NCI-H1092 (cell line): ENCODE measurements at places on chromosomes 16 and 17.

- no peak for DNase-seq
Observed at GRCh38 chr16:9602189-9602588, 510.7 kb downstream of the HAPSTR1 start.

DNA sequence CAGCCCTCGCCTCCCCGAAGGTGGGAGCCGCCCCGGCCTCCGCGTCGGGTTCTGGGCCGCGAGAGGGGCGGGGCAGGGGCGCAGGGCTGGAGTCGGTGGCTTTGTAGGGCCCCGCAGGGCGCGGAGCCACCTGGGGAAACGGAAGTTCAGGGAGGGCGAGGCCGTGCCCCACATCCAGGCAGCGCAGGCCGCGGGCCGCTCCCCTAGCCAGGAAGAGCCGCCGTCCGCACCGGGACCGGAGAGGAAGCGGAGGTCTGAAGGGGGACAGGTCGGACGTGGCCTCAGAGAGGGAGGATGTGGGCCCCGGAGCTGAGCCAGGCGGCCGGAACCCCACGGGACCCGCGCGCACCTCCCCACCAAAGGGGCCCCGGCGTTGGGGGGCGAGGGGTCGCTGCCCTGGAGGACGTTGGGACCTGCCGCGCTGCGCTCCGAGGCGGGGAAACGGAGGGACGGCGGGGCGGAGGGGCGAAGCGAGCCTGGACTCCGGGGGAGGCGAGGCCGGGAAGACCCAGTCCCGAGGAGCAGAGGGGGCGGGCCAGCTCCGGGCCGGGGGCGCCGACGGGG is 482 bp upstream of the SLC16A3 start:
- no peak for DNase-seq

- no peak for DNase-seq
Observed at GRCh38 chr16:55760310-55761001, 72.4 kb downstream of the CES1 start.

DNA sequence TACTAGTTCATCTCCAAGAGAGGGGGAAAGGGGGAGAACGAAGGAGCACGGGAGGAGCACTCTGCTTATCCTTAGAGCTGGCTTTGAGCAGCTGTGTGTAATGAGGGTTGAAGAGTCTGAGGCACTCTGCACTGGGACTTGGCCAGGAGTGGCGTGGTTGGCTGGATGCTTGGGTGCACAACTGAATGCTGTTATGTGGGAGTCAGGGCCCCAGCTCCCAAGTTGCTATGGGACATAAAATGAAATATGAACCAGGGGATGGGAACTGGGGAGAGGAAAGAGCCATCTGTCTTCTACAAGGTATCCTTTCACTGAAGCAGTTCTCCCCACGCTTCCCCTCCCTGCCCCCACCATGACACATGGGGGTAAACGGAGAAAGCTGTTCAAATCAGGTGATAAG is 105.9 kb upstream of the ANKFN1 start:
- no peak for DNase-seq

DNA sequence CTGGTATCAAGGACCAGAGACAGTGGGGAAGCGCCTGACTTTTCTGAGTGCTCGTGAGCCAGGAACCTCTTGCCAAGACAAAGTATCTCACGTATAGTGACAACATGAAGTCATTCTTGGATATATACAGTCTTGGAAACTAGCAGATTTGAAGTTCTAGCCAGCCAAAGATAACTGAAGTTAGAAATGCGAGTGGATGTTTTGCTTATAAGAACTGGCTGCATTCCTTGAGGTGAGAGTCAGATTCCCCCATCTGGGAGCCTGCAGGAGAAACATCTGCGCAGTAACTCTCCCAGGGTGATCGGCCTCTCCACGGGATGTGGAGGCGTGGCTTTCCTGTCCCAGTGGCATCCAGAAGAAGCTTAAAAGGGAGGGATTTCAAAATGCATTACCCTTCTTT is 89.8 kb downstream of the SHISA6 start:
- no peak for DNase-seq

GRCh38 chr16:9092978-9093344 is 1.5 kb downstream of the HAPSTR1 start:
- DNase-seq = no peak

DNA sequence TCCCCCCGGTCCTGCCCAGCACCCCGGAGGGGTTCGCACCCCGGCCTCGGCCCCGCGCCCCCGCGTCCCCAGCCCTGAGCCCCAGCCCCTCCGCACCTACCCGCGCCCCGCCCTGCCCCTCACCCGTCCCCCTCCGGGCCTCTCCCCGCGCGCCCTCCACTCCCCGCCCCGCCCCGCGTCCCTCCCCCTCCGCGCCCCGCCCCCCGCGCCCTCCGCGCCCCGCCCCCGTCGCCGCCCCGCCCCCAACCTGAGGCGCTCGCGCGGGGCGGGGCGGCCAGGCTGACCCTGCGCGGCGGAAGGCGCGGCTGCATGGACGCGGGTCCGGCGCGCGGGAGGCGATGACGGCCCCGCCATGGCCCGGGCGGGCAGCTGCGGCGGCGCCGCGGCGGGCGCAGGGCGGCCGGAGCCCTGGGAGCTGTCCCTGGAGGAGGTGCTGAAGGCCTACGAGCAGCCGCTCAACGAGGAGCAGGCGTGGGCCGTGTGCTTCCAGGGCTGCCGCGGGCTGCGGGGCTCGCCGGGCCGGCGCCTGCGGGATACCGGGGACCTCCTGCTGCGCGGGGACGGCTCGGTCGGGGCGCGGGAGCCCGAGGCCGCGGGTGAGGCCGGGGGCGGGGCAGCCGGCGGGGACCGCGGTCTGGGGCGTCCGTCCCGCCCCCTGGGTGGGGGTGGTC is at the start of gene SPIRE2:
TSS of gene SPIRE2 (plus strand) at position 277 of the 671 bp plus-strand sequence. CDS start at position 353, 76 bp downstream.
- no peak for DNase-seq

DNA sequence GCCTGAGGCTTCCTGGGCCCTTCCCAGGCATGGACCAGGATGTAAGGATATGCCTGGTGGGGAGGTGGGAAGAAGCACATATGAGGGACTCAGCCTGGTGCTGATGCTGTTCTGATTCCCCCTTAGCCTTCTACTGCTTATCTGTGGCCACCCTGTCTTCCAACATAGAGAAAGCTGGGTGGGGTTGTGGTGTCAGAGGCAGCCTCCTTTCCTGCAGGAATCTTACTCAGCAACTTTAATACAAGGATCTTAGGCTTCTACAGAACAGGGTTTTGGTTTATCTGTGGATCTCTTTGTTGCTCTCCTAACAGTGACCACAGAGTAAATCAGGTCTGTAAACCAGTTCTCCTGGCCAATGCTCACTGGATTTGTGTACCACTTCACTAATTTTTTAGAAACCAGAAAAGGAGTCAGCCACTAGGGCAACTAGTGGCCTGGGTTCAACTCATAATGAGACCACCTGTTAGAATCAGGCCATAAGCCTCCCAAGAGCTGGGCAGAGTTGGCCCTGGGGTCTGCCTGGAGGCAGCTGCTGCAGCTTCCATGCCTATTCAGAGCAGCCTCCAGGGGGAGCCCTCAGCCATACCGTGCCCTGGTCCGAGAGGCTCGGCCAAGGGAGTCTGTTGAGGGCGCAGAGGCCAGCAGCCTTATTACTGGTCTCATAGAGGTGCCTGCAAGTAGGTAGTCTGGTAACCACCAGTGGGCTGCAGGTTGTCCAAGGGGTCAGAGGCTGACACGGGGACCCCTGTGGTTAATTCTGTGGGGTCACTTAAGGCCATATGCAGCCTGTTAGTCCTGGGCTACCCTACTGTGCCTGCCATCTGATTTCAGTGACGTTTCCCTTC is 7.1 kb downstream of the HAS3 start:
- DNase-seq = no peak

- no peak for DNase-seq
Observed at GRCh38 chr17:27603880-27604794, 26.9 kb upstream of the LGALS9 start.

- no peak for DNase-seq
Observed at GRCh38 chr16:64250866-64251265, 871.0 kb downstream of the CDH11 start.

DNA sequence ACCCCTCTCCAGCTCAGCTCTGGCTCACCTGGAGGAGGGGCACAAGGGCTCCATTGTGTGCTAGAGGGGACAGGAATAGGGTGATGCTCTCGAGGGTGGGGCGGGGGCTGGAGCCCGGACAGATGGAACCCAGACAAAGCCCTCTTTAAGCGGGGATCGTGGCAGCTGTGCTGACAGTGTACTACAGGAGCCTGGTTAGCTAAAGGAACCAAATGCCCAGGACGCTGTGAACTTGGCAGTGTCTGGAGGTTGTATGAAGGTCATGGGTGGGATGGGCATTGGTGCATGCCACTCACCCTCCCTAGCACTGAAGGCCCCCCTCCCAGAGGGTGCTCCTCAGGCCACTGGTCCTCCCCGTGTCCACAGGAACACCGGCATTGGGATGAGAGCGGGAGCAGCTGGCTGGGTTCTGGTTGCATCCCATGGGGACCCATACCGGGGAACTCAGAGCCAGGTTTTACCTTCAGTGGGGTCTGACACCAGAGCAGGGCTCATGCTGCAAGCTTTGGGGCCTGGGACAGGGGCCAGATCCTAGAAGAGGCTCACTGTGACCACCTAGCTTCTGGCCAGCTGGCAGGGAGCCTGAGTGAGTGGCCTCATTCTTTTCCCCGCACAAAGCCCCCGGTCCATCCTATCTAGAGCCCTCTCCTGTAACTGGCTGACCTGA is 11.9 kb downstream of the KIF19 start:
- DNase-seq = peak; percentile 92

DNA sequence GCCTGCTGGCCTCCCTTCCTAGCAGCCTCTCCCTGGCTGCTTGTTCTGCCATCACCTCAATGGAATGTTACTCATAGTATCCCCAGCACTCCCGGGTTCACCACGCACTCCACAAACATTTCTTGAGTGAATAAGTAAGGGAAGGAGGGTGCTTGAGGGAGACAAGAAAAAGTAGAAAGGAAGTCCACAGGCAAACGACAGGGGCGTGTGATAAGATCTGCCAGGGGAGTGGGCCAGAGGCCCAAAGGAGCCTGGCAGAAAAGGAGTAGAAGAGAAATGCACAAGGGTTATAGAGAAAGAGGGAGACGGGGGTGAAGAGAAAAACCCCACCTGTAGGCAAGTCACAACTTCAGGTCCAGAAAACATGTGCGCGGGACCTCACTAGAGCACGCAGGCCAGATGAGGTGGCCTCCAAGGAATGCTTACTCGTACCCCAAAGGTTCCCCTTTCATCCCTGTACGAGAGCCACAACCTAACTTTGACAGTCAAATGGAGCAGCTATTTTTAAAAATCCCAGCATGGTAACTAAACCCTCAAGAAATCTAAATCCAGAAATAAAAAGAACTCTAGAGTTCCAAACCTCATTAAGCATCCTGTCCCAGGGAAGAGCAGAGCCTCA is 6.6 kb downstream of the ZDHHC7 start:
- DNase-seq = no peak

DNA sequence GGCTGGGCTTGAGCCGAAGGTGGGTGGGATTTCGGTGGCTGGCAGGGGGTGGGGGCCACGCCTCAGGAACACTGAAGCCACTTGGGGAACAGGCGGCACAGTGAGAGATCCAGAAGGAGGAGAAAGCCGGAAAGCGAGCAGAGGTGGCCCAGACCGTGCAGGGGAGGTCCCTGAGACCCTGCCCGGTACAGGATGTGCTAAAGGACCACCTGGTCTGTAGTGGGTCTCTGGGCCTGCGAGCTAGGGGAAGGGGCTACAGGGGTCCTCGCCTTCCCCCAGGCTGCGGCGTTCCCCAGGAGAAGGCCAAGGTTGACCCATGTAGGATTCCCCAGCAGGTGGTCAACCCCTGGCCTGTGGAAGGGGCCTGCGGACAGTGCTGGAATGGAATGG is at the start of gene TLE7:
TSS of gene TLE7 (minus strand) at position 4 of the 390 bp plus-strand sequence. CDS start 8,730 bp downstream, outside the sequence.
- no peak for DNase-seq
